HT1080 (cell line): ENCODE measurements at places on chromosomes 5 and 9.
A peak's percentile ranks its signal among the peaks of the same experiment; 100 is the strongest.

GRCh38 chr5:56459394-56460194 is 226.5 kb upstream of the ANKRD55 start:
- DNase-seq: no peak

DNA sequence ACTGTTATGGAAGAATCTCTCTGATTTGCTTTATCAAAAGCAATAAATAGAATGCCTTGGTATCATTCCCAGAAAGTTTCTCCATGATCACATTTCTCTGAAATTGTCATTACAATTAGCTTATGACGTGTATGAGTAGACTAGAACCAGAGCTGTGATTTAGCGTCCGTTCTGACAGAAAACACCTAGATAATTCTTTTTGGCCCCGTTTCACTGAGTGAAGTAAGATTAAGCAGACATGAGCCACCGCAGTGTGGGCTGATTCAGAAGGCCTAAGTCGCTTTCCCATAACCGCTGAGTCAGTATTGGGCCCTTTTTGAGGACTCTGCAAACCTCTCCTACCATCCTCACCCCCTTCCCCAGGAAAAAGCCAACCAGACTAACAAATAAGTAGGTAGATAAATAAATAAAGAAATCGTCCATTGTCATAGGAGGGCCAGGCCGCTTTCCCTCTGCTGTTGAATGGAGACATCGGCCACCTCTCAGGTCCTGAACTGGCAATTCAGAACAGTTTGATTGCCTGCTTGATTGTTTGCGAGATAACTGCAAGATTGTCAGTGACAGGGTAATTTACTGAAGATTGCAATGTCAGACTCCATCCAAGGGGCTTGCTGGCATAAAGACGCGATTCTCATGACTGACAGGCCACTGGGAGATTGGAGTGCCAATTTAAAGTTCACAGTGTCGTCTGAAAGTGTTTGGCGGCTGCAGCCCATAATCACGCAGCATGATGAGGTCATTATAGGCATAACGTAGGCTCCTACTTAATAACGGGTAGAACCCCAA is 105.0 kb upstream of the WWC1 start:
- no peak for DNase-seq

GRCh38 chr9:127323393-127323792 is 58.8 kb downstream of the GARNL3 start:
- DNase-seq: no peak

DNA sequence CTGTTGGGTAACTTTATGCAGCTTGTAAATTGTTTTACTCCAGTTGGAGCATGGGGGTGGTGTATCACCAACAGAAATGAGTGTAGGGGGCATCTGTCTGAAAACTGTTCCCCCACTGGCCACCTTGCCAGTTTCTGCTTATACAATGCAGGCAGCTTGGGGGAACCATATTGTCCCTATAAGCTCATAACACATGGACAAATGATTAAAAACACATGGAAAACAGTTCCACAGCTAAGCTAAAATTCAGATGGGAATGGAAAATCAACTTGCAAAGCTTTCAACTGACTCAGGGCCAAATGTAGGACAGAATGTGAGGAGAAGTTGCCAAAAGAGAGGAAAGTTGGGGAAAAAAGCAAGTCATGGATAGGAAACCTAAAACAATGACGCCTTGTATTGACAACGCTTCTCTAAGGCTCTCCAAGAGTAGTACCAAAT is 7.9 kb upstream of the CER1 start:
- DNase-seq: no peak

- no peak for DNase-seq
Observed at GRCh38 chr9:128160603-128160987, 530 bp downstream of the BBLN start.

DNA sequence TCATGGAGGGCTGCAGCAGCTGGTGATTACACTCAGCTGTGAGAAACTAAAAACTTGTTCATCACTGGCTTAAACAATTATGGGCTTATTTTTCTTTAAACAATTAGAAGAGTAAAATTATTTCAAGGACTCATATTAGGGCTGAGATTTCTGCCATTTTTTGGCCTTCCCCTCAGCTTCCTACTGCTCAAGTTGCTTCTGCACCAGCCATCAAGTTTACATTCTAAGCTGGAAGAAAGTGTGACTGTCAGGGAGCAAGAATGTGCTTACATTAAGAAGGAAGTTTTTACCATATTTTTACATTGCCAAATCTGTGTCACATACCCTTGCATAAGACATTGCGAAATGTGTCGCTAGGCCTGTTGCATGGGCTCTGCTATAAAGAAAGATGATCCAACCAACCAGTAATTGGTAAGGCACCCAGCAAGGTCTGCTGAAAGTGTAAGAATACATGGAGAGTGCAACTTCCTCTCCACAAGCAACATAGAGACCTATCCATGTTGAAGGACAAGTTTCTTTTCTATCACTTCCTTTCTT is 260.3 kb upstream of the CDH10 start:
- peak; percentile 23 for DNase-seq

- peak; percentile 15 for DNase-seq
Observed at GRCh38 chr5:173234129-173234790, 746 bp downstream of the NKX2-5 start.

DNA sequence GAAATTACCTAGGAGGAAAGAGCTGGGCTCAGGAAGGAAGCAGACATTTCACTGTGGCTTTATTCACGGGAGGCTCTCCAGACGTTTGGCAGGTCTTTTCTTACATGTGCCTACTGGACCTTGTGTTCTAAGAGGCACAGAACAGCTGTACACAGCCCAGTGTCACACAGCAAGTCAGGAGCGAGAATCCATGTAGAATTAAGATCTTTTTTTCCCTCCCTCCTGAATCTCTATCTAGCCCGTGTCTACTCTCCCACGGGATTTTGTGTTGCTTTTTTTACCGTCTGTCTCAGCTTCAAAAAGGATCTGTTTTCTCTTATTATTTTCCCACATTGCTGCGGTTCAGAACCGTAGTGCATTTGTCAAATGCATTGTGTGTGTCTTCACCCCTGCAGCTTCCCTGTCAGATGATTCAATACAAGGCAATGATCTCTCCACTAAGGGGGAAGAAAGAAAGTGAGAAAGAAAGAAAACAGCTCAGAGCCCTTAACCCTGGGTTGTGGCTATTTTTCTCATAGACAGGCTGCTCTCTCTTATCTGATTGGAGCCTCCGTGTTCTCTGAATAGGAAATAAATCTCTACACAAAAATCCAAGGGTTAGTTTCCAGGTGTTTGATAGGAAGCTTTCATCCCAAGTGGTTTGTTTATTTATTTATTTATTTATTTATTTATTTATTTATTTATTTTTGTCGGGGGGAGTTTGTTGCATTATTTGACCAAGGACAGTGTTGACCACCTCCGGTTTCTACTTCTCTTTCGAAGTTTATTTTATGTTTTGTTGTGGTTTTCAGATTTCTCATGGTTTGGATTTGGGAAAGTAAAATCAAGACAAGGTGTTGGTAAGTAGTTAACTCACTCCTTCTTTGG is 191.0 kb downstream of the NTRK2 start:
- DNase-seq: no peak
